ENCODE measurements at places on chromosomes 13 and 19.

- no peak for DNase-seq
Measured at GRCh38 chr13:66837246-66837645, 392.9 kb downstream of the PCDH9 start.

DNA sequence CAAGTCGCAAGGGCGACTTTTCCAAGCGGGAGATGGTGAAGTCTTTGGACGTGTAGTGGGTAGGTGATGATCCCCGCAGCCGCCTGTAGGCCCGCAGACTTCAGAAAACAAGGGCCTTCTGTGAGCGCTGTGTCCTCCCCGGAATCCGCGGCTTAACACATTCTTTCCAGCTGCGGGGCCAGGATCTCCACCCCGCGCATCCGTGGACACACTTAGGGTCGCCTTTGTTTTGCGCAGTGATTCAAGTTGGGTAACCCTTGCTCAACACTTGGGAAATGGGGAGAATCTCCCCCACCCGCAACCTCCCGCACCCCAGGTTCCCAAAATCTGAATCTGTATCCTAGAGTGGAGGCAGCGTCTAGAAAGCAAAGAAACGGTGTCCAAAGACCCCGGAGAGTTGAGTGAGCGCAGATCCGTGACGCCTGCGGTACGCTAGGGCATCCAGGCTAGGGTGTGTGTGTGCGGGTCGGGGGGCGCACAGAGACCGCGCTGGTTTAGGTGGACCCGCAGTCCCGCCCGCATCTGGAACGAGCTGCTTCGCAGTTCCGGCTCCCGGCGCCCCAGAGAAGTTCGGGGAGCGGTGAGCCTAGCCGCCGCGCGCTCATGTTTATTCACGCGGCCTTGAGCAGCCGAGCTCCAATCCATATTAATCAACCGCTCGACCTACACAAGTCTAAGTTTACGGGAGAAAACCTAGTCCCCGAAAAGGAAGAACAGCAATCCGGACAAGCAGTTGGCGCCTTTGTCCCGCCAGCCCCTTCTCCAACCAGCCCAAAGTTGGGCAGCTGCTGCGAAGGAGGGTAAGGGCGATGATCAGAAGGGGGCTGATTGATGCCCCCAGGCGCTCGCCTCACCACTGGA, 9.9 kb downstream of the SOX21 start:
- DNase-seq = no peak

DNA sequence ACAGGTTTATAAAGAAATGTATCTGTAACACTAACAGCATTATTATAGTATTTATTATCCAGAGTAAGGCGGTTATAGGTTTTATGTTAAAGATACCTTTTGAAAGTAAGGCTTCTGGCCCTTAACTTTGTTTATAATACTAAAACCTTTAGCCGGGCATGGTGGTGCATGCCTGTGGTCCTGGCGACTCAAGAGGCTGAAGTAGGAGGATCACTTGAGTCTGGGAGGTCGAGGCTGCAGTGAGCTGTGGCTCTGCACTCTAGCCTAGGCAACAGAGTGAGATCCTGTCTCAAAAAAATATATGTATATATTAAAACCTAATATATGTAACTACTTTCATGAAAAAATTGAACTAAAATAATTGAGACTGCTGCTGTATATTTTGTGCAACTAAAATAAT, 98.7 kb upstream of the KLF5 start:
- DNase-seq = no peak

- DNase-seq = no peak
Measured at GRCh38 chr13:112873851-112874750, 94.9 kb upstream of the MCF2L start.

DNA sequence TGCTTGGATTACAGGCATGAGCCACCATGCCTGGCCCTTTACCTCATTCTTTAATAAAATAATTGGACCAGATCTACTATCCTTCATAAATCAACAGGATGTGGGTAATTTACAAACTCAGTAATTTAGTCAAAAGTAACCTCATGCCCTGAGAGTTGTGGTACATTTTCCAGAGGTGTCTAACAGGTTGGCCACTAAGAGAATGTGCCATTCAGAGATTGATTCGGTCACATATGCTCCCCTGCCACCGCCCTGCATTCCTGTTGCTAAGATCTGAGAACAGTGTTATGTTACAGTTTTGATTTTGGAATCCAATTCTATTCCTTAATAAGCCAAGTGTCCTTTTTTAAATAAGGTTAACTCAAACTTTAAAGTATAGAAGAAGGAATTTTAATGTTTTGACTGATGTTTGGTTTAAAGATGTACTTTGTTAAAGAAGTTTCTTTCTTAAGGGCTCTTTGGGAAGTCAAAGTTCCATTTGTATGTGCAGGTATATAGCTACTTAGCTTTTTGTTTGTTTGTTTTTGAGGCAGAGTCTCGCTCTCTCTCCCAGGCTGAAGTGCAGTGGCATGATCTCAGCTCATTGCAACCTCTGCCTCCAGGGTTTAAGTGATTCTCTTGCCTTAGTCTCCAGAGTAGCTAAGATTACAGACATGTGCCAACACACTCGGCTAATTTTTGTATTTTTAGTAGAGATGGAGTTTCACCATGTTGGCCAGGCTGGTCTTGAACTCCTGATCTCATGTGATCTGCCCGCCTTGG, 29.2 kb downstream of the PHF11 start:
- no peak for DNase-seq

All from T-helper 9 cell (primary cell).